ENCODE measurements at places on chromosomes 16 and 17.

- DNase-seq = peak; percentile 27
These were observed 6.5 kb downstream of the SCGB1C2 start for GRCh38 chr17:143785-144281.

DNA sequence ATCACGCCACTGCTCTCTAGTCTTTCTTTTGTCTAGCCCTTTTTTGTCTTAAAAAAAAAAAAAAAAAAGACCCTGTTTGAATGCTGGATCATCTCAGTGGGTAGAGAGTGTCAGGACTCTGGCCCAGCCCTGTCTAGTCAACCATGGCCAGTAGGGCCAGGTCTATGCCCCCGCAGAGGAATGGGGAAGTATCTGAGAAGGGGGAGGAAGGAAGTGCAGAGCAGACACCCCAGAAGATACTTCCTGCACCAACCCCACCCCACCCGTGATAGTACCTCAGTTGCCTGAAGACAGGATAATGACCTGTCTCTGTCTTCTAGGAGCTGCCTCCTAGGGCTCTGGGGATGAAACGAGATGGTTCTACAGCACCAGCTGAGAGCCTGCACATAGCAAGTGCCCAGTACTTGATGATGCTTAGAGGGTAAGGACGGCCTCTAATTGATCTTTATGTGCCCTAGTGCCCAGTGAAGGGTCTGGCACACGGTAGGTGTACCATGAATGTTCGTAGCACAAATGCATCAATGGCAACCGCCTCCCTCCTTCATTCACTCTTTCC lies 55.4 kb downstream of the ABAT start:
- no peak for DNase-seq

DNA sequence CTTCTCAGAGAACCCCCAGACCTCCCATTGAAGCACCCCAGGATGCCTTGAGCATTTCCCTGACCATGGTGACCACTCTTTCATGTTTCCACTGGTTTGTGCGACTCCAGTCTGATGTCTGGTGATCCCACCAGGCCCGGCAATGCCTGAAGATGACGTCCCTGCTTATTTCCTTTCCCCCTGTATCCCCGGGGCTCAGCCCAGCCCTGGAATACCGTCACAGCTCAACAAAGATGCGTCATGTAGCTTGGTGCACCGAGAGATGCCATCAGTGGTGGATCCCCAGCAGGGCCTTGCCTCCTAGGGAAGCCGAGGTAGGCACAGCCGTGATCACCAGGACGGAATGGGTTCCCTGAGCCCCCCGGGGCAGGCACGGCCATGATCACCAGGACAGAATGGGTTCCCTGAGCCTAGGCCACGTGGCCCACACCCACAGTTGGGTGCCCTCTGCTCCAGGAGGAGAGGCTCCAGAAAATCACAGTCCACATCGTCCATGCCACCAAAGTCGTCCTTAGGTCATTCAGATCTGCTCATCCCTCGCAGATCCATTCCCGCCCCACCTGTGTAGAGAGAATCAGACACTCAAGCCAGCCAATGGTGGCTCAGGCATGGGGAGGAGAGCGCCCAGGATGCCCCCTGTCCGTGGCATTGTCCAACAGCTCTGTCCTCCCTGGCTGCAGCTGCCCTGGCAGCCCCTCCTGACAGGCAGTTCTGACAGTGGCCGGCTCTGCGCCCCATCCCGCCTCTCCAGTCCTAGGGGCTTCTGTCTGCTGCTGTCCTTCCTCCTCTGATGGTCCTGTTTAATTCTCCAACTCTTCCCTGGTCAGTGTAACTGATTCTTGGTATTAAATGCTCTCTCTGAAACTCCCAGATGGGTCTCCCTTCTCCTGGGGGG lies 261.1 kb downstream of the RBFOX3 start:
- DNase-seq = no peak

DNA sequence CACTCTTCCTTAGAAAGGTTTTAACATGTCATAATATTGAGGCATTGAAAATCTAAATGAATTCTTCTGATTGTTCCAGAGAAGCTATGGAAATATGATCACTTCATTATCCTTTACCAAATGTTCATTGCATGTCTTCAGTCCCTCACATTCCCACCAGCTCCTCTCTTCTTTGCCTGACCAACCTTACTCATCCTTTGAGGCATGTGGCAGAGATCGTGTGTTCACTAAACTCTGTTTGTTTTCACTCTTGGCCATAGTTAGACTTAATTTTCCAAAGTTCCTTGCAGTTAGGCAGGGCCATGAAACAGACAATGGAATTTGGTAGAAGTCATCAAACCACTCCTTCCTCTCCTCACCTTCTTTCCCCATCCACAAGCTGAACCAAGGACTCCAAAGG lies 266.5 kb upstream of the HSBP1 start:
- DNase-seq = no peak

- no peak for DNase-seq
These were observed 226.6 kb upstream of the ASIC2 start for GRCh38 chr17:33519692-33520091.

DNA sequence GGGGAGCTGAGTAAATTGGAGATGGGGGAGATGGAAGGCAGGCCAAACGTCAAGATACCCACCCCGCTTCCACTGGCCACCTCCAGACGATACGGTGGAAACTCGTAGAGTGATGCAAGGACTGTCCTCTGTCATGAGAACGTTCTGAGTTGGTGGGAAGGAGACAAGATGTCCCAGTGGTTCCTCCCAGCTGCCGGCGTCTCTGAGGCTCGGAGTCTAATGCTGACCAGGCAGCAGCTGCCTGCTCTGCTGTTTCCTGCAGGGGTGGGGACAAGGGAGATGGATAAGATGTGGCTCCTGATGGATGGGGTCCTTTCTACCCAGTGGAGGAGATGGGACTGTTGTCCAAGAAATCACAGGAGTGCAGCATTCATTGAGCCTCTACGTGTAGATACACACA lies 28.2 kb upstream of the C1QL1 start:
- no peak for DNase-seq

- DNase-seq = no peak
These were observed 100.4 kb downstream of the ELAC2 start for GRCh38 chr17:12917399-12917798.

DNA sequence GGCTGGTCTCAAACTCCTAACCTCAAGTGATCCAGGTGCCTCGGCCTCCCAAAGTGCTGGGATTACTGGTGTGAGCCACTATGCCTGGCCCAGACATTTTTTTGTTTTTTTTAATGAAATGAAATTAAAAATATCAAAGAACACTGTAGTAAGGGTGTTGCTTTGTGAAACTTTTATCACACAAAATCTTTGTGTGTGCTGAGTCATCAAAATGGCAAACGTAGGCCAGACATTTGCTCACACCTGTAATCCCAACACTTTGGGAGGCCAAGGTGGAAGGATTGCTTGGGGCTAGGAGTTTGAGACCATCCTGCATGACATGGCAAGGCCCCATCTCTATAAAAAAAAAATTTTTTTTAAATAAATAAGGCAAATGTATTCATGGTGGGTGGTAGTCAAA lies 9.7 kb downstream of the NAT9 start:
- no peak for DNase-seq

GRCh38 chr17:62899361-62899760 lies 66.7 kb upstream of the TANC2 start:
- DNase-seq = no peak

Measured in NCI-H1105 (cell line).